NCI-H524 treated with DMSO at 0.1 percent for 48 hours (cell line): ENCODE measurements at places on chromosomes 3 and 15.

DNA sequence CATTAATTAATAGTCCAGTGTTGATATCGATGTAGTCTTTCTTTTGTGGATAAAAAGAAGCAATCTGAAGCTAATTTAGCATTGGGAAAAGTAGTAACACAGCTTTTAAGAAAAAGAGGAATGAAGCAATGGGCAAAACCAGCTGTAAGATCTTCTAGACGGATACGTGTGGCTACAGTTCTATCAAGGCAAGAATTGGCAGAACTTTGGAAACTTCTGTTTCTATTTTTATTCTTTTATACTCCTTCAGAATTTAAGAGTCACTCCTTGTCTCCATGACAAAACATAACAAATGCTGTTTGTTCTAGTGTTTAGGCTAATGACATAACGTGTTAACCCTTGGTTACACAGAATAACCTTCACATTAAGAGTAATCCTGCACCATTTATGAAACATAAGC is 289.2 kb downstream of the ROBO2 start:
- no peak for DNase-seq

GRCh38 chr3:17740721-17741141 is 1.7 kb downstream of the TBC1D5 start:
- no peak for DNase-seq

DNA sequence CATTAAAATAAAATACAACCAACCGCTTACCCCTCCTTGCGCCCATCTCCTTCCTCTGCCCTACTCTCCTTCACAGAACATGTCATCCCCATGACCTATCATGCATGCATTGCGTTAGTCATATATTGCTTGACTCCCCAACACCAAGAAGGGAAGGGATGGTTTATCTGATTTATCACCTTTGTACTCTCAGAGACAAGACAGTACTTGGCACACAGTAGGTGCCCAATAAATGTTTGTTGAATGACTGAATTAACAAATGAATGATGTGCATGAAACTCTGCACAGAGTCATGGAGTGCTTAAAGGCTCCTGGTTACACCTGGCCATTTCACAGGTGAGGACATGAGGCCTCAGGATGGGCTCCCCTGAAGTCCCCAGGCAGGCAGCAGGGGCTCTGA is 59.7 kb downstream of the IQSEC1 start:
- no peak for DNase-seq

DNA sequence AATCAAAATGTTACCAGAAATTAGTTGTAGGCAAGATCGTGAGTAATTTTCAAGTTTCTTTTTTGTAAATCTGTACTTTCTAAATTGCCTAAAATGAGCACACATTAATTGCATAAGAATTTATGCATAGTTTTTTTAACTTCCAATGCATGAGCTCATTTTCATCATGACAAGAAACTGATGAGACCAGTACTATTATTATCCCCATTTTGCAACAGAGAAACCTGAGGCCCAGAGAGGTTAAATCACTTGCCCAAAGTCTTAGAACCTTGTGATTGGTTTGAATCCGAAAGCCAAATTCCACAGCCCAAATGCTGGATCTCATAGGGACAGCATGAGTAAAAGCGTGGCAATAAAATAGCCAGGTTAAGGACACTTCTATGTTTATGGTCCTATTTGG is 274.7 kb downstream of the ERC2 start:
- no peak for DNase-seq

GRCh38 chr3:183427876-183428446 is 458 bp downstream of the MCF2L2 start:
- DNase-seq = peak; percentile 39

GRCh38 chr15:101066501-101067408 is 147.6 kb downstream of the LRRK1 start:
- DNase-seq = no peak

- DNase-seq = no peak
Measured at GRCh38 chr15:31925541-31925940, 104.8 kb upstream of the CHRNA7 start.

- DNase-seq = no peak
Measured at GRCh38 chr15:58179741-58180381, 41.7 kb downstream of the AQP9 start.

DNA sequence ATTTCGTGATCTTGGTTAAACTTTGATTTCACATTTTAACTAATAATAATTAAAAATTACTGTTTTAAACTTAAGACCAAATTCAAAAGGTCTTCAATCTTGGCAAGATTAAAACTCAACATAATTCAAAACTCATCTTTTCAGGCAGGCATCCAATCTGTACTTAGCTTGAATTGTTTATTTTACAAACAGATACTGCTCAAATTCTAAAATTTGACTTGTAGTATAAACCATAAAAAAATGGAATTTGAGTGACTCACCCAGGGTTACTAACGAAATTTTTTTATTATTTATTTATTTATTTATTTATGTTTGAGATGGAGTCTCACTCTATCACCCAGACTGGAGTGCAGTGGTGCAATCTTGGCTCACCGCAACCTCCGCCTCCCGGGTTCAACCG is 64.4 kb downstream of the GAP43 start:
- DNase-seq = no peak

GRCh38 chr3:197936819-197937384 is 13.1 kb upstream of the RPL35A start:
- DNase-seq = no peak

DNA sequence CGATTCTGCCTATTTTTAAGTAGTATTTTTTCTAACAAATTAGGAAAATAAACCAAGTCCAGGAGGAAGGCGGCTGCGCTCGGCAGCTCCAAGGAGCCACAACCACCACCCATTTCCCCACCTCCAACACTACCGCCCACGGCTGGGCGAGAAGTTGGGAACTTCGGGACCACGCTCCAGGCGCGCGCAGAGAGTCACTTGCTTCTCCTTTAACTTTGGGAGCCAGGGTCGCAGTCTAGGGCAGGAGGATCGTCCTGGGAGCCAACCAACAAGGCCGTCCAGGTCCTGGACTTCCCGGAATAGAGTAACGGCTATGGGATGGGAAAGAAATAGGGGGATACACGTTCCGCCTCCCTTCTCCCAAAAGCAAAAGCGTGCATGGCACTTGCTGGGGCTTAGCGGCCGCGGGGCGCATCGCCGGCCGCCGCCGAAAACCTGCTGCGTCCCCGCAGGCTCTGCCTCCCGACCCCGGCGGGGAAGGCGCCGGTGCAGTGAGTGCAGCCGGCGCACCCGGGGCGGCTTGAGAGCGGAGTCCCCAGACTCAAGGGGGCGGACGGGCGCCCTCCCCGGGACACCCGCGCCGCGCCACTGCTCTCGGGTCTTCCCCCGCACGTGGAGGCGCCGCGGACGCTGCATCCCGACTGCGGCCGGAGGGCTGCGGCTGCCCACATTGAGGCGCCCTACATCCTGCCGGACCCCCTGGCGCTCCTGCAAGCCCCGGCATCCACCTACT is 699 bp downstream of the MEGF11 start:
- no peak for DNase-seq

- no peak for DNase-seq
Measured at GRCh38 chr3:189258261-189258660, 86.5 kb downstream of the TPRG1 start.

DNA sequence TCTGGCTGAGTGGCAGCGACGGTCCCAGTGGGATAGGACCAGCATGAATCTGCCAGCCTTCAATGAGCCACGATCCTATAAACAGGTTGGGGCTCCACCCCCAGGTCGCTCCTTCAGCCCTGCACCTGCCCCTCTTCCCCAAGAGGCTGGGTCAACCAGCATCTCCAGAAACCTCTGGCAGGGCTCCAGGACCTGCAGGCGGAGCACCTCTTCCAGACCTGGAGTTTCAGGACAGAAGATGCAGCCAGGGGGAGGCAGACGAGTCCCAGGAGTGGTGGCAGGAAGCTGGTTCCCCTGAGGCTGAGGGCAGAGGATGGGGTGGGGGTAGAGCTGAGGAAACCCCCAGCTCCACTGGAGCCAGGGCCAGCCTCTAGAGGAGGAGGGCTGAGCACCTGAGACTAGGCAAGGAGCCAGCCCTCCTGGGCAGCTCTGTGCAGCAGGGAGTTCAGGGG is at the start of gene PLA2G4D:
Gene PLA2G4D, minus strand, starts transcription at position 51 of the 452 bp plus-strand sequence. CDS start 103 bp downstream, outside the sequence.
- DNase-seq = no peak

DNA sequence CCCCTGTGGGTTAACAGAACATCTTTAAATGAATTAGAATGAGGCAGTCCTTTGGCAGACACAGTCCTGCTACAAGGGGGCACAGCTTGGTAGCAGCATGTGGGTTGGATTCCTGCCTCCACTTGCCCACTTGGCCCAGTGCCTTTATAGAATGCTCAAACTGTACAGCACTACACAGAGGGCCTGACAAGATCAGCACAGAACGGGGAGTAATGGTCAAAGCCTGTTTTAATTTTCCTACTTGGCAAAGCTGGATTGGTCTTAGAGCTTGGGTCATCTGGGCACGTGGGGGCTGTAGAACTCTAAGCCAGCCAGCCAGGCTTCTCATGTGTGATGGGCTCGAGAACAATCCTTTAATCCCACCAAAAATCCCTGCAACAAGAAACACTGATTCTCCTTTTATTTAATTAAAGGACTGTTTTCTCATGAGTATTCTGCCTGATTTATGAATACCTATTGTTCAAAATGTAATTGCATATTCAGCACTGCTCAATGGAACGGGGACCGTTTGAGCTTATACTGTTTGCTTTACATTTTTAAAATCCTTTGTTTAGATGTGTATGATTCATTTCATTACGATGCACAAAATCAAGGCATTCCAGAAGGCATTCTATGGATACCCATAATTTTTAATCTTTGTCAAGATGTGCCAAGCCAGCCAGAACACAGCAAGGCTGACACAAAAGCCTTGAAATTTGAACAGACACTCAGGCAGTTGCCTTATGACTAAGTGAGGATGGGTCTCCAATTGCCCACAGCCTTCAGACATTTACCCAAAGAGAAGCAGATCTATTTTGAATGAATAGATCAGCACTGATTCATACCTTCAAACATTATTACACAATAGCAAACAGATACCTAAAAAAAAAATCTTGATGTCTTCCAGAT is 249.3 kb upstream of the TGFBR2 start:
- DNase-seq = no peak

DNA sequence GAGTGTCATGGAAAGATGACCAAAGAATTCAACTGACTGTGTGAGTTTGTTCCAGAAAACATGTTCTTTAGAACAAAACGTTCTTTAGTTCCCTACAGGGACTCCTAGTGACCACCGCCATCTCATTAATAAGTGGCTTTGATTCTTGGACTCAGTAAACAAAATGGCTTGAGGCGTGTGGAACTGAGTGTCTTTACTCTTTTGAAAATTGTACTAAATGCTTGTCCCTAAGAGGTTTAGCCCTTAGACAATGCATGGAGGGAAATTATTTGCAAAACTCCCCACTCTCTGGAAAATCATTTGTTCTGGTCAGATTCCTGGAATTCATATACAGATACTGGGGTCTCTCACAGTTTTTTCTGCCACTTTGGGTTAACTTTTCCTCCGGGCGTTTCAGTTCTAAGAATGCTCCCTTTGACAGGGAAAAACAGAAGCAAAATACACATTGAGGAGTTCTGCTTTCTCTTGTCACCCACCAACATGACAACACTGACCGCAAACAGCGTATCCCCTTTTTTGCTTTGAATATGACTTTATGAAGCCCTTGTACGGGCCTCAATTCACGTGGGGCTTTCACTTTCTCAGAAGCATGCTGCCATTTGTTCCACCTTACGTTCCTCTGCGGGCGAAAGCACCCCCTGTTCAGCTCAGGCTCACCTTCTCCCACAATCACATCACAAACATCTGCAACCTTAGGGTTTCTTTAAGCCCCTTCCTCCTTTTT is 15.3 kb upstream of the NRROS start:
- no peak for DNase-seq
